ENCODE measurements at places on chromosomes 3 and 15.

- no peak for DNase-seq
Observed at GRCh38 chr3:12388185-12388584, 96.1 kb upstream of the TSEN2 start.

- no peak for DNase-seq
Observed at GRCh38 chr15:39672184-39672583, 91.3 kb downstream of the THBS1 start.

DNA sequence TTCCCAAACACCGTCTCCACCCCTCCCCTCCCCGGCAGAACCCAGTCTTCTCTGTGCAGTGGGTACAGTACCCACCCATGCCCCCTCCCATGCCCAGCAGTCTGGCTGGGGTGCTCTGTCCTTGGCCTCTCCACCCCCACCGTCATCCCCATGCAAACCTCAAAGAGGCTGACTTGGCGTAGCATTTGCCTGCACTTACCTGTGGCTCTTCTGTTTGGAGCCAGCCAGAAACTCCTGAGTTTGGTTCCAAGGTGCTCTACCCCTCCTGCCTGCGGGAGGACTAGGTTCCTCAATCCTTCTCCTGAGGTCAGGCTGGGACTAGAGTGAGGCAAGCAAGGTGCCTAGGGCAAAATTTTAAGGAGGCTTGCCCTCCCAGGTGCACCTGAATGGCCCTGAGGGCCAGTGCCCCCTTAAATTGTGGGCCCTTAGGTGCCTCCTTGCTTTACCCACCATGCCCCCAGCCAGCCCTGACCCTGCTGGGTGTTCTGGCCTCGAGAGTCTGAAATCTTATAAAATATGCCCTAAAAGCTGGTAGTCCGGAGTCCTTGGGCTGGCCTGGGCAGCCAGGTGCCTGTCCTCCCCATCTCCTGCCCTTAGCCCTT, 47.1 kb upstream of the C15orf39 start:
- no peak for DNase-seq

GRCh38 chr3:34396288-34396687, 597.9 kb downstream of the PDCD6IP start:
- no peak for DNase-seq

GRCh38 chr3:54424292-54424691, 301.9 kb downstream of the CACNA2D3 start:
- no peak for DNase-seq

DNA sequence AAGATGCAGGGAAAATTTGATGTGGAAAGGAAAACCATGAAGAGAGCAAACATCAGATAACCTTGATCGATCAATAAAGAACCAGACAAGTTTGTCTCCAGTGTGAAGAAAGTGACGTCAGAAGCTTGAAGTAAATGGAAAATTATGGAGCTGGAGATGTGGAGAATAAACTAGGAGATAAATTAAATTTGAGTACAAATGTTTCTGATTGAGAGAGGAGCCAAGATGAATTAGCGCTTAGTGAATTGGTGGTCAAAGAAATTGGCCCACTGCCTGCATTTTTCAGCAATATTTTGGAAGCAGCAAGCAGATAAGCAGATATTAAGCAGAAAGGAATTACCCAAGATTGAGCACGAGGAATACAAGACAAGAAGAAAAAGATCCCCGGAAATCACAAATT, 567.3 kb upstream of the ZNF385D start:
- no peak for DNase-seq

- no peak for DNase-seq
Observed at GRCh38 chr3:139846729-139847128, 88.3 kb upstream of the CLSTN2 start.

All from stimulated activated CD8-positive, alpha-beta memory T cell treated with anti-CD3 and anti-CD28 coated beads, Interleukin-7, amount 100 ng/mL, for 1 hour (primary cell).